ENCODE measurements at places on chromosomes 7 and 10.
A peak's percentile ranks its signal among the peaks of the same experiment; 100 is the strongest.

GRCh38 chr7:148972375-148972774, 55.9 kb downstream of the PDIA4 start:
- no peak for DNase-seq

- no peak for DNase-seq
These were observed 43.6 kb downstream of the FBXW4 start for GRCh38 chr10:101651336-101651735.

- no peak for DNase-seq
These were observed 254.9 kb downstream of the PLXNA4 start for GRCh38 chr7:132321387-132321786.

DNA sequence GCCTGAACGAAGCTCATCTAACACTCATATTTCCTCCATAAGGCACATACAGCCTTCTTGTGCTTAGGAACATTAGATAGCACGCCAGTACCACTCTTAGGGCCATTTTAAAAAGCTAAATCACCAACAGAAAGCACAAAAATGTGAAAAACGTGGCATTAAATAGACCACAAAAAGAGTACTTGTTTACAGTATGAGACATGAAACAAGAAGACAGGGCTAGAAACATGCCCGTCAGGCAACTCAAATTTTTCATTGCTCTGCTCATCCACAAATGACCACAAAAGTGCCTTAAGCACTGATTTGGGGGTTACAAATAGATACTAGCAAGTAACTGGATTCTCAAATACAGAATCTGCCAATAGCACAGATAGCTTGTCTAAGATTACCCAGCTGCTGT, 67.8 kb downstream of the ELMO1 start:
- no peak for DNase-seq

DNA sequence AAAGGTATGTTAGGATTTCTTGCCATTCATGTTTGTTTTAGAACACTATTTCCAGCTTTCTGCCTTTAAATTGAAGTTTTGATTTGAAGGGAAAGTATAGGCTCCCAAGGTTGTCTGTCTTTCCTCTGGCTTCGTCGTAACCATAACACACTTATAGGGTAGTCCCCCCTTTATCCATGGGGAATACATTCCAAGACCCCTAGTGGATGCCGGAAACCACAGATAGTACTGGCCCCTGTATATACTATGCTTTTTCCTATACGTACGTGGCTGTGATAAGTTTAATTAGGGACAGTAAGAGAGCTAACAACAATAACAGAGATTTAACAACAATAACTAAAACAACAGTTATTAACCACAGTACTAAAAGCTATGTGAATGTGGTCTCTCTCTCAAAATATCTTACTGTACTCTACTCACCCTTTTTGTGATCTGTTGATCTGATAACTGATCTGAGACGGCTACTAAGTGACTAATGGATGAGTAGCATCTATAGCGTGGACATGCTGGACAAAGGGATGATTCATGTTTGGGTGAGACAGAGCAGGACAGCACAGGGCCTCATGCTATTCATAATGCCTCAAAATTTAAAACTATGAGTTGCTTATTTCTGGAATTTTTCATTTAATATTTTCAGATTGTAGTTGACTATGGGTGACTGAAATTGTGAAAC, 273.1 kb downstream of the AUTS2 start:
- no peak for DNase-seq

GRCh38 chr10:11874568-11875493, 51.7 kb downstream of the PROSER2 start:
- DNase-seq: no peak

- no peak for DNase-seq
These were observed 69.5 kb downstream of the RAPGEF5 start for GRCh38 chr7:22287412-22287811.

- no peak for DNase-seq
These were observed 191.0 kb downstream of the MAD1L1 start for GRCh38 chr7:2041496-2042367.

GRCh38 chr7:4883372-4884144, at the start of gene RADIL:
Gene RADIL (minus strand): TSS chr7:4883716. CDS start chr7:4878139, 5,577 bp downstream.
- DNase-seq: peak; percentile 62

- DNase-seq: no peak
These were observed 7.8 kb upstream of the BTRC start for GRCh38 chr10:101346177-101346576.

DNA sequence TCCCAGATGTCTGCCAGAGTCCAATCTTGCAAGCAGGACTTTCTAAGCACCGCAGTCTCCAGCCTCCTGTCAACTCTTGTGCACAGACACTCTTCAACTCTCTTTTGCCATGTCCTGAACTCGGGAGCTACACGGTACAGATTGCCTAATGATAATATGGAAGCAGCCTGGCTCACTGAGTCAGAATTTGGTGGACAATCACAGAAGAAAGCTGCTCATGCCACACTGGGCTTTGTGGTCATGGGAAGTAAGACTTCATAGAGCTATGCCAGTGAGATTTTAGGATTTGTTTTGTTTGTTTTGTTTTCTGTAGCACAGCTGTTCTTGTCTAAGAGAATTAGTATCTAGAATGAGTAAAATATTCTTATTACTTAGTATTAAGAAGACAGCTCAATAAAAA, 144.1 kb upstream of the PRSS58 start:
- no peak for DNase-seq

DNA sequence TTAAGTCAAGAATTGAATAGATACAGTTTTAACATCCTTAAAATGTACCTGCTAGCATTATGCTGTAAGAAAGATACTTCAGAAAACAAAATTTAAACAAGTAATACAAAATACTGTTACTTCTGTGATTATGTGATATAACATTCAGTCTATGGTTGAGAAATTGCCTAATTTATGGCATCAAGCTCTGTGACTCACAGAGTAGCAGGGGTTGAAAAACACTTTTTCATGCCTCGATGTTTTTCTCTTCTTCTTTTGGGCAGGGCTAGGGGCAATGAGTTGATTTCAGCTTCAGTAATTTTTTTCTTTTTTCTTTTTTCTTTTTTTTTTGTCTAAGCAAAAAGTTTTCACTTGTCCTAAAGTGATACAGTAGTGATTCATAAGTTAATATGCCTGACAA, 209.2 kb downstream of the MBL2 start:
- no peak for DNase-seq

DNA sequence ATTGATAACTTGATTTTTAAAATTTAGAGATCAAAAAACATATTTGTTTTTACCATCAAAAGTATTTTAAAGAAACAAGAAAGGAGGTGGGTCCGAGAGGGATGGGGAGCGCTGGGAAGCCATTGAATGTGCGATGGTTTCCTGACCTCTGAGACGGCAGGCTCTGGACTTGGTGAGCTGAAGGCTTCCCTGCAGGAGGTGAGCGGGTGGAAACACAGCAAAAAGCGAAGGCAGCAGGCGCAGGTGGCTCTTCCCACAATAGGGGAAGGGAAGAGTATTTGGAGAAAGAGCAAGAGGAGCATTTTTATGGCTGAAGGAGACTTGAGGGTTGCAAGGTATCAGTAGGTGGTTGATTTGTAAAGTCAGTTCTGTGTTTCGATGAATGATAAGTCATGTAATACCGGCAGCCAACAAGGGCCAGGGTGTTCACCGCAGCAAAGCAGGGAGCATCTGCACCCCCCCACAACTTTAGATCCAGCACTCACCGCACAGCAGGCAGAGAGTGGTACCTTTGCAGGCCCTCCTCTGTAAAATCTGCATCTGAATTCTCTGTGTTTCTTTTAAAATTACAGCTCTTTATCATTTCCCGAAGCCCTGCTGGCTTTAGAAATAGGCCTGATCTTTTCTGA, 10.5 kb downstream of the C10orf53 start:
- no peak for DNase-seq

GRCh38 chr10:1628757-1629156, 108.6 kb downstream of the ADARB2 start:
- DNase-seq: peak; percentile 28

DNA sequence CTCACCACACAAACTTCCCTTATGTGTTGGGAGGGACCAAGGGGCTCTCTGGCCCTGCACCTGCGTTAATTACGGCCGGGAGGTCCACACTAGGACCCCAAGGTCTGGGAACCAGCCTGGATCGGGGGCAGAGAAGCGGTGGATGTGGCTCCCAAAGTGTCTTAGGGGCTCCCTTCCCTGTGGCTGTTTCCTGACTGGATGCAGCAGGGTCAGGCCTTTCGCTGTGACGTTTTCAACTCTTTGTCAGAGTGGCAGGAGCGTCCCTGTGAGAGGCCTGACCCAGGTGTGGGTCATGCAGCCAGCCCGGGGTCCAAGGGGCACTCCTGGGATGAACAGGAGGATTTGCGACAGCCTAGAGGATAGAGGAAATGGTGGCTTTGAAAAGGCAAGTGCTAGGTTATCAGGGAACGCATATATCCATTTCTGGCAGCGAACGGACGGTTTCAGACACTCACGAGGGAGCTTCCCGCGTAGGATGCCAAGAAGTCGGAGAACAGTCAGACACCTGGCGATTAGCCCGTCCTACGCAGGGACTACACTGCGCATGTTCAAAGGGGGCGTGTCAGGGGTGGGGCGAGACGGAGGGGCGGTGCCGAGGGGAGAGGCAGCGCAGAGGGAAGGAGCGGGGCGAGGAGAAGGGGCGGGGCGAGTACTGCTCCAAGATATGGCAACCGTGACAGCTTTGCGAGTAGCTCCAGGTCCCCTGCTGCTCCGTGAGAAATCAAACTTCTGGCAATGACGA, 46.2 kb upstream of the ZNF716 start:
- no peak for DNase-seq

DNA sequence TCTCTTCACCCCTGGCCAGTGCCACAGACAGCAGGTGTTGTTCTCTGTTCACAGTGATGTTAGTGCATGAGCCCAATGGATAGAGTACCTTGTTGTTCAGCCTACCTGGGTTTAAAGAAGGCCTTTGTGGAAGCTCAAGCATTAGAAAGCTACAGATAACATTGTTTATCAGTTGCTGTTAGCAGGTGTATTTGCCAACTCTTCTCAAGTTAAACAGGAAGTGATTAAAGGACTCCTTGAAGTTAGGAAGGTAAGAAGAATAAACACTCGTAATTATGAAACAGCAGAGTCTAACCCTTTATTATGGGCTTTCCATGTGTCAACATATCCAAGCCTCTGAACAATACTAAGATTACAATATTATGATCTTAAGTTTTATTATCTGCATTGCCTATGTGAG, 25.9 kb downstream of the RGR start:
- DNase-seq: no peak

DNA sequence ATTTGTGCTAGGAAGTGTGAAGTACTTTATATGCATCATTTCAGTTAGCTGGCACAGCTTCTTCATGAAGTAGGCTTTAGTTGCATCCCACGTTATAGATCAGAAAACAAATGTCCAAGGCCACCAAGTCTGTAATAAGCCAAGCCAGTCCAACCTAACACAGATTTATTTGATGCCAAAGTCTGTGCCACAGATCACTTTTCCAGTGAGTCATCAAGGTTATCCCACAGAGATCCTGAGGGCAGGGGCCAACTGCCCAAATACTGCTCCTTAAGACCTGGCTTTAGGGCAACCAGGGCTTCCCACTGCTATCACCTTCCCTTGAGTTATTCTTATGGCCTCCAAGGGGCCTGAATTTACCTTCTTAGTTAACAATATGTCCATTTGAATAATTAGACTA, 1340.4 kb downstream of the XPNPEP1 start:
- DNase-seq: no peak

GRCh38 chr7:67346876-67347275, 350.2 kb downstream of the TYW1 start:
- no peak for DNase-seq

DNA sequence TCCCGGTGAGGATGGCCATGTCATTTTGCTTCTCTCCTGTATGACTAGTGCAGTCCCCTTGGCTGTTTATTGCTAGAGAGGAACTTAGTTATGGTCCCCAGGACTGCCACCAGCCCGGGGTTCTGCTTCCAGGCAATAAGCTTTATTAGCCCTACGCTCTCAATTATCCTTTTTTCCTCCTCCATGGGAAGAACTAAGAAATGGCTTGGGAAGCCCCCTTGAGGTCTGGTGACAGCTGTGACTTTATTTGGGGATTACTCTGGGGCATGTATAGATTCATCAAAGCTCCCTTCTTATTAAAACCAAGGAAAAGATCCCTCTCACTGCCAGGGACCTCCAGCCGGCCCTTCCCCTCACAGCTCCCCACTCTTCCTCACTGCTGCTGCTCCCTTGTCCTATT, 155.2 kb upstream of the INSYN2A start:
- no peak for DNase-seq

- no peak for DNase-seq
These were observed 258.3 kb downstream of the SNX13 start for GRCh38 chr7:17681965-17682364.

DNA sequence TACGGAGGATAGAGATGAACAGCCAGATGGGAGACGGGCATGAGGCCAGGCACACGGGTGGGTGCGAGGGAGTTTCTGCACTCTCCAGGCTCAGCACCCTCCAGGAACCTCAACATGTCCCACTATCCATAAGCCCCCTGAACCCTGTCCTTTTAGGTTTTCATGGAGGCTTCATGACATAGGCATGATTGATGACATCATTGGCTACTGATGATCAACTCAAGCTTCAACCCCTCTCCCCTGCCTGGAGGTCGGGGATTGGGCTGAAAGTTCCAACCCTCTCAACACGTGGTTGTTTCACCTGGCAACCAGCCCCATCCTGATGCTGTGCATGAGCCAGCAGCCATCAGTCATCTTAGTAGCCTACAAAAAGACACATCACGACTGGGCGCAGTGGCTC, 360.7 kb upstream of the AUTS2 start:
- DNase-seq: no peak

- DNase-seq: no peak
These were observed 19.4 kb downstream of the SPAM1 start for GRCh38 chr7:123944395-123944794.

GRCh38 chr10:43120116-43120928, 17.9 kb upstream of the CSGALNACT2 start:
- no peak for DNase-seq

DNA sequence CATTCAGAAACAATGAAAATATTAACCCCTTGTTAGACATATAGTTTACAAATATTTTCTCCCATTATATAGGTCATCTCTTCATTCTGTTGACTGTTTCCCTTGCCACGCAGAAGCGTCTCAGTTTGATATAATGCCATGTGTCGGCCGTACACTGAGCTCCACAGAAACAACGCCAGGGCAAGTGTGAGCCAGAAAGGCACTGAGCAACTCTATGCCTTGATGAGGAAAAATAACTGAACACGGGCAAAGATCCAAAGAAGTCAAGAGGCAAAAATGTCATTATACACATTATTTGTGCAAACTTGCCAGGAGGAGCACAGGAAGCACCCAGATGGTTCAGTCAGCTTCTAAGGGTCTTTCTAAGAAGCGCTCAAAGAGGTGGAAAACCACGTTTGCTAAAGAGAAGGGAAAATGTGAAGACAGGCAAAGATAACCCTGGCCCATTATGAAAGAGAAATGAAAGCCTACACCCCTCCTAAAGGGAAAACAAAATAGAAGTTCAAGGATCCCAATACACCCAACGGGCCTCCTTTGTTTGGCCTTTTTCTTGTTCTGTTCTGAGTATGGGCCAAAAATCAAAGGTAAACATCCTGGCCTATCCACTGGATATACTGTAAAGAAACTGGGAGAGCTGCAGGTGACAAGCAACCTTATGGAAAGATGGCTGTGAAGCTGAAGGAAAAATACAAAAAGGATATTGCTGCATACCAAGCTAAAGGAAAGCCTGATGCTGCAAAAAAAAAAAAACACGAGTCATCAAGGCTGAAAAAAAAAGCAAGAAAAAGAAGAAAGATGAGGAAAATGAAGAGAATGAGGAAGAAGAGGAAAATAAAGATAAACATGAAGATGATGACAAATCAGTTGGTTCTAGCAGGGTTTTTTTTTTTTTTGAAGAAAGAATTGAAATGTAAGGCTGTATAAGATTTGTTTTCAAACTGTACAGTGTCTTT, 15.5 kb downstream of the ARHGAP12 start:
- DNase-seq: no peak

GRCh38 chr10:112904000-112904399, 46.0 kb upstream of the TCF7L2 start:
- DNase-seq: peak; percentile 16

- peak; percentile 60 for DNase-seq
These were observed 75.7 kb upstream of the CCDC71L start for GRCh38 chr7:106736508-106737201.

Measured in SJSA1 (cell line).